ENCODE measurements at places on chromosomes 4 and X.

DNA sequence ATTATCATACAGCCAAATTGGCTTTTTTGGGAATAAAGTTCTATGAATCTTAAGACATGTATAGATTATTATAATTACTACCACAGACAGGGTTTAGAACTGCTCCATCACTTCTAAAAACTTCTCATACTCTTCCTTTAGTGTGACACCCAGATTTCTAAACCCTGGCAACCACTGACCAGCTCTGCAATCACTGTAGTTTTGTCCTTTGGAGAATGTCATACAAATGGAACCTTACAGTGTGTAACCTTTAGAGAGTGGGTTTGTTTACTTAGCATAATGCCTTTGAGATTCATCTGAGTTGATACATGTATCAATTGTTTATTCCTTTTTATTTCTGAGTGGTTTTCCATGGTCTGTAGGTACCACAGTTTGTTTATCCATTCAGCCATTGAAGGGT, 95.0 kb downstream of the TMEM164 start:
- no peak for DNase-seq

- DNase-seq = no peak
Observed at GRCh38 chr4:101191302-101192098, 155.8 kb downstream of the PPP3CA start.

GRCh38 chrX:45794995-45795337, 594.3 kb upstream of the DIPK2B start:
- no peak for DNase-seq

GRCh38 chrX:85140964-85141363, 102.6 kb downstream of the SATL1 start:
- DNase-seq = no peak

Measured in activated CD4-positive, alpha-beta T cell treated with anti-CD3 and anti-CD28 coated beads, Interleukin-2, Interleukin-6, amounts not matched to agents 100 ng/mL and 50 ng/mL, durations not matched to agents 16 hours and 8 hours (primary cell).